NCI-H446 treated with DMSO at 0.1 percent for 48 hours (cell line): ENCODE measurements at places on chromosomes 5 and 9.

- DNase-seq = no peak
These were observed 25.9 kb downstream of the UGCG start for GRCh38 chr9:111922324-111923013.

- DNase-seq = peak; percentile 67
These were observed 475.7 kb downstream of the ENC1 start for GRCh38 chr5:74164725-74165235.

DNA sequence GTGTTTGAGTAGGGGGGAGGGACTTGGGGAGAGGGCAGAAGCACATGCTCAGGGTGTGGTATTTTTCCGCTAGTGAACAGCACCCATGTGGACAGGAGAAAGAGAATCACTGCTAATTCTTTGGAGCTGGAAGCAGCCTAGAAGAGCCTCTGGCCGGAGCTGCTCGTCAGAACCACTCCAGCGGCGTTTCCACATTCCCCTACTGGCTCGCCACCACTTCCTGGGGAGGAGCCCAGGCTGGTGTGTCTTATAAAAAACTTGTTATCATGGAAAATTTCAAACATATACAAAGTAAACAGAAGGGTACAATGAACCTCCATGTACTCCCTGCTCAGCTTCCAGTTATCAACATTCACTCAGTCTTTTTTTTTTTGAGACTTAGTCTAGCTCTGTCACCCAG, 26.7 kb downstream of the LHX2 start:
- no peak for DNase-seq

- DNase-seq = no peak
These were observed 913.8 kb downstream of the TLE1 start for GRCh38 chr9:80775530-80775929.
